ENCODE measurements at places on chromosomes 2 and 18. TPM values are rescaled to one million over a fixed set of nuclear protein-coding genes. Genes with fewer than 3 reads are reported as not detected.

The SLC23A3 gene
- total RNA-seq, result 1.7 TPM

The AP1S3 gene
- 0.80 TPM for total RNA-seq

The ABCB11 gene
- total RNA-seq, result 1.9 TPM

The NRP2 gene
- total RNA-seq, result 258 TPM

The SLC9A2 gene
- total RNA-seq, result 0.05 TPM

The PIKFYVE gene
- 52.7 TPM for total RNA-seq

The RGPD4 gene
- total RNA-seq, result not detected

The SP110 gene
- 5.3 TPM for total RNA-seq

The SLC5A7 gene
- not detected for total RNA-seq

DNA sequence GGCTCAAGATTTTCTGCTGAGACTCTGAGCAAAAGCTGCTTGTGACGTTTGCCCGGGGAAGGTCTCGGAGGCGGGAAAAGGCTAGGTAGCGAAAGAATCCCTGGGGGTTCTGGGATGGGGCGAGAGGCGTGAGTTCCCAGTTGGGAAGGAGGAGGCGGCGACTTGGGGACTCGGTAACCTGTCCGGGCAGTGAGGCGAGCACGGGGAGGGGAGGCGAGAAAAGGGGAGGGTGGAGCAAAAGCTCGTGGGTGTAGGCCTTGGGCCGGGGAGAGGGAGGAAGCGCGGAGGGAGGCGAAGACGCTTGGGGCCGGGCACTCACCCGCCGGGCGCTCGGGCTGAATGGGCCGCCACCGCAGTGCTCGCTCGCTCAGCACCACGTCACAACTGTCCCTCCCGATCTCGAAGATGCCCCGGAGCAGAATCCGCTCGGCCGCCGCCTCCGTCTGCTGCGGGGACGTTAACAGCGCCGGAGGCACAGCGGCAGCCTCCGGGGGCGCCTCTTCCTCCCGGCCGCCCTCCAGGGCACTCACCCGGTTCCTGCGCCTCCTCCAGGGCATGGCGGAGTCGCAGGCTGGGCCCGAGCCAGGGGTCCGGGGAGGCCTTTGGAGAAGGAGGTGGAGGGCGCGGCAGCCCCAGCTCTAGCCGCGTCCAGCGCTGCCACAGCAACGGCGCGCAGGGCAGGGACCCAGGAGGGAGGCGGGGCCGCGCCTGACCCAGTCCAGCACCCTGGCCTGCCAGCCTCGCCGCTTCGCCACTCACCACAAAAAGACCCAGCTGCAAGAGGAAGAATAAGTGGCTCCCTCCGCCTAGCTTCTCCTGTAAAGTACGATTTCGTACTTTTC is at the start of gene CERKL:
Gene CERKL, minus strand, starts transcription at position 656 of the 842 bp plus-strand sequence. Its CDS starts 99 bp downstream, at position 557.
- peak; percentile 43 for DNase-seq

- no peak for DNase-seq
Observed at GRCh38 chr2:218360453-218360852, 3.8 kb downstream of the CATIP start.

DNA sequence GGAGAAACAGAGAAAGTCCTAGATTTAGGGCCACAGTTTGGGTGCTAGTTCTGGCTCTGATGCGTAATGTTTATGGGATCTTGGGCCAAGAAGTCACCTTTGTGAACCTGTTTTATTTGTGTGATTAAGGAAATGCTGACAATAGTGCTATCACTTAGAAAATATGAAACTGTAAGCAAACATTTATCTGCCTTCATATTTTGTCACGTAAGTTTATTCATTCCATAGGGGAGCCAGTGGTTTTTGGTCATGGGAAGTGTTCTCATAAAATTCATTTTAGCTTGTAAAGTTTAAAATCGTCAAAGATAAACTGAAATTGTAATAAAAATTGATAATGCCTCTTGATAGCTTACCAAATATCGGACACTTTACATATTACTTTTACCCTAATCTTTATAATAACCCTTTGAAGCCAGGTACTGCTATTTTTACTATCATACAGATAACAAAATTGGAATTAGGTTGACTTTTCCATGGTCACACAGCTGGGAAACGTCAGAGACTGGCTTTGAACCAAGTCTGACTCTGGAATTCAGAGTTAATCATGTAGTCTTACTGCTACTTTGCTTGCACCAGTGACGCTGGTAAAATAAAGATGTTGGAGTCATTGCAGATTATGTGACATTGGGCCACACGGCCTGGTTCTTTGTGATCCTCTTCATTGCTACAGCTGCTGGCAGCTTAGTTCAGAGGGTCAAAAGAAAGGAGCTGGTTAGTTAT is 99.7 kb downstream of the ICA1L start:
- no peak for DNase-seq

- DNase-seq, result no peak
Observed at GRCh38 chr18:55489034-55489986, 98.7 kb downstream of the TCF4 start.

DNA sequence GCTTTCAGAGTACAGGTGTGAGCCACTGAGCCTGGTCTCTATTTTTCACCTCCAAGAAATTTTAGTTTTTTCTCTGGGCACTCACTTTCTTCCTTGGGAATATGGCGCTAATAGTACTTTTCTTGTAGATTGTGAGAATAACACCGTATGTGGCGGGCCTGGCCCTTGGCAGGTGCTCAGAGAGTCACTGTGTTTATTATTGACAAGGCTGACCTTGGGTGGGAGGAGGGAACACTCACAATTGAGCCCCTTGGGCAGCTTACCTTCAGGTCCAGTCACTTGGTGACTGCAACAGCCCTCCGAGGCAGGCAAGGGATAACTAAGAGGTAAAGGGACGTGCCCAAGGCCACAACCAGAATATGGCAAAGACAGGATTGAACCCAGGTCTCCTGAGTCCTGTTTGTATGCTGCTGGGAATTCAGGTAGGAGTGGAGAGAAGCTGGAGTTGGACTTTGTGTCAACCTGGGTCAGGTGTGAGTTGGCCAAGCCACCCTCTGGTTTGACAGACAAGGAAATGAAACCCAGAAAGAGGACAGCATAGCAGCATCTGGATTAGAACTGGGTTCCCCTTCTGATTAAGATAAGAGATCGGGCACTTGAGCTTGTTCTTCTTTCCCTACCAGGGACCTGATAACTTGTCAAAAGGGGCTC is 2.8 kb upstream of the STK25 start:
- no peak for DNase-seq

- no peak for DNase-seq
Observed at GRCh38 chr2:69634196-69634821, 9.2 kb downstream of the AAK1 start.

DNA sequence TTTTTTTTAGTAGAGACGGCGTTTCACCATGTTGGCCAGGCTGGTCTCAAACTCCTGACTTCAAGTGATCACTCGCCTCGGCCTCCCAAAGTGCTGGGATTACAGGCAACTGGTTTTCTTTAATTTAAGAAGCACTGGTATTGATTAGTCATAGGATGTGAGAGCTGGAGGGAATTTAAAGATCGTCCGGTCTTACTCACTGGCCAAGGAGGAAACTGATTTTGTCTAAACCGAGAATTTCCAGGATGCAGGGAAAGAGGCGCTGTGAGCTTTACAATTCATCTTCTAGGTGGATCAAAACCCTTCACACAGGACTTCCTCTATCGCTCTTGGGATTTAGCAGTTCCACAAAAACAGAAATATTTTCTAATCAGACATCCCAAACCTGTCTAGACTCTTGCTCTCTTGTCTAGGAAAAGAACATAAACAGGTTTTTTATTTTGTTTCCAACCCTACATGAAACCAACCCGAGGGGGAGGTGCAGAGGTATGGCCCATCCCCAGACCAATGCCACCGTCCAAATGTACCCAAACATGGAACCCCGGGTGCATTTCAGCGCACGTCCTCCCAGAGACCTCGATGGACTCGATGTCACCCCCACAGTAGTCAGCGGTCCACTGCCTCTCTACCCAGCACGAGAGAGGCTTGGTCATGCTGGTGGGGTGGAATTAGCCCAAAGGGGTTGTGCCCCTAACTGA is 12.5 kb upstream of the TUBB6 start:
- no peak for DNase-seq

- no peak for DNase-seq
Observed at GRCh38 chr2:3121601-3122000, 256.0 kb downstream of the EIPR1 start.

DNA sequence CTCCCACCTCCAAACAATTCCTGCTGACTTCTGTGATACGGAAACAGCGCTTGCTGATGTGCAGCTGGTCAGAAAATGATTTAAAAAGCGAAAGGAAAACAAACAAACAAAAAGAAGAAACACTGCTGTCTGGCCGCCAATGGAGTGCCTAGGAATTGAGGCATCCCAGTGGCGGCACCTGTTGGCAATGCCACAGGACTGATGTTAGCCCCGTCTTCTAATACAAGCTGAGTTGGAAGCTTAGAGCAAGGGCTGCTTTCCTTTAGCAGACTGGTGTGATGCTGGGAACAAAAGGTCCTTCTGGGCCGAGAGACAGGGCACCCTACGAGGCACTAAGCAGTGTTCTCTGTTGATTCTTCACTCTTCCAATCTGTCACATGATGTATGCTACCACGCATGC is 163.6 kb upstream of the REV1 start:
- DNase-seq, result no peak

DNA sequence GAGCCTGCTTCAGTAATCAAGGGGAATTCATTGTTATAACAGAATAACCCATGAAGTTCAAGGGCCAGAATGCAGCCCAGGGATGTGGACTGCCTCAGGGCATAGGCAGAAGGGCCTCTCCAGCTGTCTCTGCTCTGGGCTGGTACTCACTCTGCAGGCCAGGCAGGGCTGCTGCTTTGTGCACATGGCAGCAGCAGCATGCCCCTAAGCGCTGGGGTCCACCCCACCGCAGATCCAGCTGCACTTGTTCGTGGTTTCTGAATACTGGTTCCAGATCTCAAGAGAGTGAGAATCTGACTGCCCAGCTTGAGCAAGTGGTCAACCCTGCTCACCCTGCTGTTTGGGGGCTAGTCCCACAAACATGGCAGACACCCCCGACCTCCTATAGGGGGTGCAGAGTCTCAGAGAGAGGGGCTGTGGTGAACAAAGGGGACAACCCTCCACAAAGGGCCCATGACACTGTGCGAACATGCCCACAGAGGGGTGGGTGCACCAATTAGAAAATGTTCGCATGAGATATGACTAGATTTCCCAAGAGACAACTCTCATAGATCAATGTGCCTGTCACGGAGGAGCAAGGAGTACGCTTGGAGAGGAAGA is 87.3 kb downstream of the ACTR3 start:
- DNase-seq, result no peak

DNA sequence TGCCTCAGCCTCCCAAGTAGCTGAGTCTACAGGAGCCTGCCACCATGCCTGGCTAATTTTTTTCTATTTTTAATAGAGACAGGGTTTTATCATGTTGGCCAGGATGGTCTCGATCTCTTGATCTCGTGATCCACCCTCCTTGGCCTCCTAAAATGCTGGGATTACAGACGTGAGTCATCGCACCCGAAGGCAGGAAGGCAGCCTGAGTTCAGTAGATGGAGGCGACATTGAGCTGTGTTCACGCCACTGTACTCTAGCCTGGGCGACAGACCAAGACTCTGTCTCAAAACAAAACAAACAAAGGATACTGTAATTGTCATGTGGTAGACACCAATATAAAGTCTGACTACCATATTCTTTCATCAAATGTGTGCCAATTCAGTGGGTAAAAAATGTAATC is 500.9 kb upstream of the DSEL start:
- DNase-seq, result no peak

DNA sequence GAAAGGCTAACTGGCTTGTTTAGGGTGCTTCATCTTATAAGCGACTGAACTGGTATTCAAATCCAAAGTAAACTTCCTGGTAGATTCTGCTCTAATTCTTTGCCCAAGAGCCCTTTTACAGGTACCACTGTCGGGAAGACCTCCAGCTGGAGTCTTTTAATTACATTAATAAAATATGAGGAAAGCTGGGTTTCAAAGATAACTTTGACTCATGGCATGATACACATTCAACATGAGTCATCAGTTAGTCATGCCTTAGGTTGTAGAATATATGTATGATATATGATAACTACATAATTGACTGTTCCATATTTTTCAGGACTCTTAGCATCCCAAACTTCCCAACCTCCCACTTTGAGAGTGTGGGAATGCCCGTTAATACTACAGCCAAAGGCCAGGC is 32.3 kb downstream of the ZCCHC2 start:
- no peak for DNase-seq

All from endothelial cell (in vitro differentiated cells).